ENCODE measurements at places on chromosomes 6 and 20. TPM values are rescaled to one million over a fixed set of nuclear protein-coding genes. Genes with fewer than 3 reads are reported as not detected.

- no peak for DNase-seq
These were observed 20.1 kb downstream of the SEC23B start for GRCh38 chr20:18527836-18528235.

GRCh38 chr20:63178889-63179686 lies 36.8 kb downstream of the YTHDF1 start:
- DNase-seq, result no peak

DNA sequence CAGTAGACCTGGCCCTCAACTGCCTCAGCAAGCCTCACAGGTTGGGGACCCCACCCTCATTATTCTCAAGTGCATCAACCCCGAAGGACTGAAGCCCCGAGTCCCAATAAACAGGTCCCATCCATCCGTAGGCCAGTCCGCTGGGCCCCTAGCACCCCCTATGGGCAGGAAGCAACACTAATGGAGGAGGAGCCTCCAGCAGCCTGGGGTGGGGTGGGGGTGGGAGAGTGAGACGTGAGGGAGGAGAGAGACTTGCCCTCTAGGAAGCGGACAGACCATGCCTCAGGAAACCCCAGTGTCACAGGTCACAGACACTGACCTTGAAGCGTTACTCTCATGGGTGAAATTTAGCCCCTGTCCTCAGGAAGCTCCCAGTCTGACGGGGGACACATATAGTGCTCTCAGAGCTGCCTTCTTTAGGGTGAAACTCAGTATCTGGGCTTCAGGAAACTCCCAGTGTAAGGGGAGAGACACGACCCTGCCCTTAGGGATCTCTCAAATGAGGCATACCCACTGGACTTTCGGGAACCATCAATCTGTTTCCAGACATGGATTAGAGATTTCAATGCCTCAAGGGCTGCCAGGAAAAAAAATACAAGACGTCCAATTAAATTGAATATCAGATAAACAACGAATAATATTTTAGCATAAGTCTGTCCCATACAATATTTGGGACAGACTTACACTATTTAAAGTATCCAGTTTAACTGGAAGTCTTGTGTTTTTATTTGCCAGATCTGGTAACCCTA lies 125.8 kb downstream of the MRPL14 start:
- DNase-seq, result no peak

DNA sequence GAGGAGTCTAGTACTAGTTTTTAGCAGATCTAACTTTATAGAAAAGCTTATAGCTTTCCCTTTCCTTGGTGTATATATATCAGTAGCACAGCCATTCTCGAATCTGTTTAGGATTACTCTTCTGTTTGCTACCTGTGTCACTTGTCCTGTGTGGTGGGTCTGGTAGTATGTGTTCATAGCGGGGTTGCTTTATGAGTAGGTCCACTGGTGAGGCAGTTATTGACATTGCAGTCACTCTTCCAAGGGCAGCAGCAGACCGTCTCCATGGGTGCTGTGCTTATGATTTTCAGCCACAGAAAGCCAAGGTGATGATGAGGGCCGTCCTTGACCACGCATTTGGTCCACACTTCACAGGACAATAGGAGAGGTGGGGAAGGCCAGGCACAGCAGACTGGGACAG lies 171.5 kb downstream of the CDKAL1 start:
- DNase-seq, result no peak

DNA sequence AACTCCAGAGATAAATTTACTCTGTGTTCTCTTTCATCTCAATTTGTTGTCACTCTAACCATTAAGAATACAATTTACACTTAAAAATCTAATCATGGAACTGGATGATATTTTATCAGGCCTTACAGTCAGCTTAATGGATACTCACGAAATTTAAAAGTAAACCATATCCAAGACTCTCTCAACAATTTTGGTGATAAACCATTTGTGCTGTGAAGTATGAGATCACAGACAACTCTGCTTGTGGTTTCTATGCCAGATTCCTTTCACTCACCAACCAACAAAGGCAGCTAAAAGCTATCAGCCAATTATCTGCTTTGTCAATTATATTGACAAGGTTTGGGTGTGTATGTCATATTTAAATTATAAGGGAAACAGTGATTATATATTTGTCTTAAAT lies 155.8 kb downstream of the TRDN start:
- DNase-seq, result no peak

GRCh38 chr6:2503816-2504494 lies 246.8 kb downstream of the MYLK4 start:
- no peak for DNase-seq

DNA sequence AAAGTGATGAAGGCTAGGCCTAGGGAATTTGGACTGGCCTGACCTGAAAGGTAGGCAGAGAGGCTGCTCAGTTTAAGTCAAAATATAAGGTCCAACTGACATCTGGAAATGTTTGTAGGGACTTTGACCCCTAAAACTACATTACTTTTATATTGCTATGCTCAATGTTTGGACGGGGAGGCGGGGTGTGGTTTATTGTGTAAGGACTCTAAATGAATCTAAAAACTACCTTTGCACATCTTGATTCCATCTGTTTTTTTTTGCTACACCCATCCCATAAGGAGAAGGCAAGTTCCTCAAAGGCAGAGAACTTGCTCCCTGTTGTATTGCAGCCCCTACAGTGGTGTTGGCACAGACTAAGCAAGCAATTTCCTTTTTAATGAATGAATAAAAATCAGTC lies 227.1 kb downstream of the HACE1 start:
- DNase-seq, result no peak

- DNase-seq, result no peak
These were observed 2.2 kb downstream of the HSPA1B start for GRCh38 chr6:31829633-31830283.

DNA sequence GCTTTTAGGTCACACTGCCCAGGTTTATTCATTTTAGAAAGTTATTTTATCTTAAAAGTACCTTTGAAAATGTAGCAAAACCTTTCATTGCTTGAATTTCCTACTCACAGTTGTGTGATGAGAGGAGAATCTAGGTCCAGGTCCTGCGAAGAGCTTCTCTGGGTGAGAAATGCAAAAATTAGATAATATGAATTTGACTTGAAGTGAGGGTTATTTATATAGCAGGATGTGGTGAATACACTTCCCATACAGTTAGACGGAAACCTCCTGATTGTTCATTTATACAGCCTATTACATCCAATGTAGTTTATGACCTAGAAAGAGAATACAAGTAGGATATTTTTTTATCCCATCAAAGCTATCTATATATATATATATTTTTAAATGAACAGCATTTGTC lies 30.5 kb downstream of the CDKAL1 start:
- no peak for DNase-seq

DNA sequence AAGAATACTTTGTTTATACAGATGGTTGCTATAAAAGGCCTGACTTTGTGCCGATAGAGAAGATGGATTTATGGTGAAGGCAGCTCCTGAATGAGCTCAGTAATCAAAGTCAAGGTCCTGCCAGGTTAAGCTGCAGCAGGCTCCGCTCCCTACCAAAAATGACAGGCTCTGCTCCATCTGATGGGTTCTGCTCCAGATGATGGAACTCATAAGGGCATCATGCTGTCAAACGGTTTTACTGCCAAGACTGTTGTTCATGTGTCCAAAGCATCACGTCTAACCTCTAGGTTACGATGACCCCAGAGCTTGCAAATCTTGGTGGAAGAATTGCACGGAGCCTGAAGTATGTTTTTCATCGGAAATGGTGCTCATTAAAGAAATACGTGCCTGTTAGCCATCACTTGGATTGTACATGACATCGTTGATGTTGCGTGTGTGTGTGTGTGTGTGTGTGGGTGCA lies 19.2 kb upstream of the PTGIS start:
- DNase-seq, result no peak

GRCh38 chr6:15017261-15017660 lies 228.6 kb upstream of the JARID2 start:
- DNase-seq, result no peak

DNA sequence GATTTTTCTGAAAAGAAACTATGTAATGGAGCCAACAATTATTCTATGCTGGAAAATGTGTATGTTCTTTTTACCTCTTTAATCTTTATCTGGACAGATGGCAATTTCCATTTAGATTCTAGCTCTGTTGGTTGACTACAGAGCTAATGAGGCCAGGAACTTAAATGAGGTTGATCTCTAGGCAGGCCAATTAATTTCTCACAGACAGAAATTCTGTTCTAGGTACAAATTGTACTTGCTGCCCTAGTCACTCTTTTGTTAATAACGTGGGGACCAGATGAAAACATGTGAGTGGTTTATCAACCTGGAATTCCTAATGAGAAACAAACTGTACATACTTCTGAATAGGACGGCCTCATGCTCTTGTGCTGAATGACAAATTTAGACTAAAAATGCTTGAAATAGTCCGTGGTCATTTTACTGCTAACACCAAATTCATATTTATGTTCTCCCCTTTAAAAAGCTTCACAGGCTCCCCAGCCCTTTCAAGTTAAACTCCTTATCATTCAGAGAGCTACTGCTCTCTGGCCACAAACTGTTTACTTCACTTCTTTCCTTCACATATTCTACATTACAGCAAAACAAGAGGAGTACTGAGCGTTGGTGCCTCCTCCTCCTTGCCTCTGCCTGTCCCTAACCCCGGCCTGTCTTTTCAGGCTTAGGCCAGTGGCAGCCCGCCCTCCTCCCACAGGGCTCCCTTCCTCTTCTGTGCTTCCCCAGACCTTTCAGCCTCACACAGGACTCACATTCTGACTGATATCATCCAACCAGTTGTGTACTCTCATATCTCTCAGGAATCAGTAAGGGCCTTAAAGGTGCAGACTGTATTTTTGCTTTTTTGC lies 41.4 kb downstream of the DTNBP1 start:
- DNase-seq, result no peak

DNA sequence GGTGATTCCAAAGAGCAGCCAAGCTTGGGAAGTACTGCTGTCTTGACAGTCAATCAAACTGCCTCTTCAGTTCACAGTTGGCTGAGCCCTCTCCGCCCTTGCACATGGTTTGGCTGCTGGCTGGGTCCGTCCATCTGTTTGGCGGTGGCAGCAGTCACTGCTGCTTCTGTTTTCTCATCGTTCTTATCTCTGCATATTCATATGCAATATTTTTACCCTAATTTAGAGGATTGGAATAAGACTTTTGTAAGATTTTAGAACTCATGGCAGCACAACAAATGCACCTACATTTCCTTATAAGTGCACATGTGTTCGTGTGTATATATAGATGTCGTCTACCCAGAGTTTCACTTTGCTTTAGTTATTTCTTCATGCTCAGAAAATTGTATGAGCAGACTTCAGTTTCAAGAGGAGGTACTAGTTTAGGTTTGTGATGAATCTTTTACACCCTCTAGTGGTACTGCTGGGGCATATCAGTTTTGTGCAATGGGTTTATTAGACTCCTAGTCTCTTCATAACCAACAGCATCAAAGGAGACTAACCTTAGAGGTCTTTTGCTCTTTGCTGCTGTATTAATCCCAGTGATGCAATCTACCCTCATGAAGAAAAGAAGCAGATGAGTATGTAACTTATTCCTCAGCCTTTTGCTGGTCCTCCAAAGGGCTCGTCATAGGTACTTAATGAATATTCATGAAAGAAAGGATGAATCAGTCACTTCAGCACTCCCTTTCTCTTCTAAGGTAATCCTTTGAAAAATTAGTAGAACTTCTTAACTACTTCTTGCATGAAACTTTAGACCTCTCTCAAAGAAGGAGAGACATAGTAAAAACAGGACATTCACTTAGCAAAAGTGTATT lies 44.3 kb downstream of the KHDC1L start:
- DNase-seq, result no peak

GRCh38 chr20:44014807-44015732 lies 100.4 kb downstream of the TOX2 start:
- no peak for DNase-seq

DNA sequence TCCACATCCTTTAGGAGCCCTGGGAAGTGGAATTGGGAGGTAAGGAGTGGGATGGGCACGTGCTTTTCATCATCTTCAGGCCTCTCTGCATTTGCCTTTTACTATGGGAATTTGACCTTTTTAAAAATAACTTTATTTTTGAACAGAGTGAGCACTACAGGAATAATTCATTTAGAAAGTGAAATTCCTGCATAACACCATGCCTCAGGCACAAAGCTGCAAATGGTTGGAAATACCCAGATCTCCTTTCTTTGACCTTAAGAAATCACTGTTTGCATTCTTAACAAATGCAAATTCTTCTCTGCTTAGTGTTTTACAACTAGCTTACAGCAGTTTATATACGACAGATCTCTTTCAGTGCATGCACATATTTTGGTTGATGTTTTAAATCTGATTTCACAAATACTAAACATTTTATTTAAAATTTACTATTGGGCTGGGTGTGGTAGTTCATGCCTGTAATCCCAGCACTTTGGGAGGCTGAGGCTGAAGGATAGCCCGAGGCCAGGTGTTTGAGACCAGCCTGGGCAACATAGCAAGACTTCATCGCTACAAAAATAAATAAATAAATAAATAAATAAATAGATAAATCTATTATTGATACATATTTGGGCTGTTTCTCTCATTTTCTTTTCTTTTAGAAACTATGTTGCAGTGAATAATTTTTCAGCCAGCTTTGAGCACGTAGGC lies 24.5 kb downstream of the CST8 start:
- no peak for DNase-seq

DNA sequence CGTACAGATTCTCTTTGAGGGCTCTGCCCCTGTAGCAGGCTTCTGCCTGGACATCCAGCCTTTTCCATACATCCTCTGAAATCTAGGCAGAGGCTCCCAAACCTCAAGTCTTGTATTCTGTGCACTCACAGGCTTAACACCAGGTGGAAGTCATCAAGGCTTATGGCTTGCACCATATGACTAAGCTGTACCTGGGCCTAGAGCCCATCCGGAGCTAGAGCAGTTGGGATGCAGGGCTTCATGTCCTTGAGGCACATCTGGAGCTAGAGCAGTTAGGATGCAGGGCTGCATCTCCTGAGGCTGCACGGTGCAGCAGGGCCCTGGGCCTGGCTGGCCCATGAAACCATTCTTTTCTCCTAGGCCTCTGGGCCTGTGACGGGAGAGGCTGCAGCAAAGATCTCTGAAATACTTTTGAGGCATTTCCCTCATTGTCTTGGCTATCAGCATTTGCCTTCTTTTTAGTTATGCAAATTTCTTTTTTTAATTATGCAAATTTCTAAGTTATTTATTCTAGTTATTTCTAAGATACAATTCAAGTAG lies 98.7 kb downstream of the CD24 start:
- no peak for DNase-seq

DNA sequence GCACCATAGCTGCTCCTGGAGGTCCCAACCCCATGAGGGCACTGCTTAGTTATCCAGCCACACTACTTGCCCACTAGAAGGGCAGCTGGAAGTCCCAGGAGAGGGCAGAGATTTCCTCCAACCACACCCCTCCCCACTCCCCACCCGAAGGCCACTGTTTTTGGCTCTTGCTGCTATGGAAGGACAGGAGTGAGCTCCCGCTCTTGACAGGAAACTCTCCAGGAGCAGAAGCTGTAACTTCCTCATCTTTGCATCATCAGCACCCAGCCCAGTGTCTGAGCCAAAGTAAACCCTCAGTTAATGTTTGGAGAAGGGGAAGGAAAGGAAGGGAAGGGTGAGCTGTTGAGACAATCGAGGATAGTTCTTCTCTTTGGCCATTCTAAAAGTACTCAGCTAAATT lies 120.7 kb downstream of the MTFR2 start:
- DNase-seq, result no peak

DOK5 gene
- 1.9 TPM for total RNA-seq

OR2B6 gene
- total RNA-seq, result not detected

BAG2 gene
- total RNA-seq, result 4.5 TPM

TCP1 gene
- total RNA-seq, result 225 TPM

SPATS1 gene
- total RNA-seq, result not detected
